ENCODE measurements at places on chromosomes 12 and 14. TPM values are rescaled to one million over a fixed set of nuclear protein-coding genes. Genes with fewer than 3 reads are reported as not detected.

DNA sequence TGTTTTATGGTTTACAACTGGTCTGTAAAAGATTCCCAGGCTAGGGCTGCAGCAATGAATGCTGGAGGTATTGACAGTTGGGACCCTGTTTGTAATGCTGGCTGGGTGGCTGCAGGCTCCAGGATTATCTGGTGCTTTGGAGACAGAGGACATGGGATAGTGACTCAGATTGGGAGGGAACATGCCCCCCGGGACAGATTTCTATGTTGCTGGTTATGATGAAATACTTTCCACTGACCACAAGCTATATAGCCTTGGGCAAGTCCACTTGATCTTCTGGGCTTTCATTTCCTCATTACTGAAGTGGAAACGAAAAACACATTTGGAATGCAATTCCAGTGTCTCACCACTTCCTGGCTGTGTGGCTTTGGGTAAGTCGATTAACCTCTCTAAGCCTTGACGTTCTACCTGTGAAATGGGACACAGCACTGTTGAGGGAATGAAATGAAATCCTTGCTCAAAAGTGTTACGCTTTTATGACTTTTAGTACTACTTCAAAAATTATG, 6.3 kb upstream of the TPCN1 start:
- DNase-seq, result peak; percentile 85

GRCh38 chr14:37329189-37330001, 131.7 kb downstream of the MIPOL1 start:
- DNase-seq, result no peak

DNA sequence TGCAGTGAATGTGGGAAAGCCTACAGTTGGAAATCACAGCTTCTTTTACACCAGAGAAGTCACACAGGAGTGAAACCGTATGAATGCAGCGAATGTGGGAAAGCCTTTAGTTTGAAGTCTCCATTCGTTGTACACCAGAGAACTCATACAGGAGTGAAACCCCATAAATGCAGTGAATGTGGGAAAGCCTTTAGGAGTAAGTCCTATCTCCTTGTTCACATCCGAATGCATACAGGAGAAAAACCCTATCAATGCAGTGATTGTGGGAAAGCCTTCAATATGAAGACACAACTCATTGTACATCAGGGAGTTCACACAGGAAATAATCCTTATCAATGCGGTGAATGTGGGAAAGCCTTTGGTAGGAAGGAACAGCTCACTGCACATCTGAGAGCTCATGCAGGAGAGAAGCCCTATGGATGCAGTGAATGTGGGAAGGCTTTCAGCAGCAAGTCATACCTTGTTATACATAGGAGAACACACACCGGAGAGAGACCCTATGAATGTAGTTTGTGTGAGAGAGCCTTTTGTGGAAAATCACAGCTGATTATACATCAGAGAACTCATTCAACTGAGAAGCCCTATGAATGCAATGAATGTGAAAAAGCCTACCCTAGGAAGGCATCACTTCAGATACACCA, 24.6 kb downstream of the ZNF26 start:
- no peak for DNase-seq

GRCh38 chr14:83217492-83217891, 1683.8 kb upstream of the SEL1L start:
- peak; percentile 44 for DNase-seq

- peak; percentile 84 for DNase-seq
These were observed 181.0 kb downstream of the IPO8 start for GRCh38 chr12:30514666-30515065.

DNA sequence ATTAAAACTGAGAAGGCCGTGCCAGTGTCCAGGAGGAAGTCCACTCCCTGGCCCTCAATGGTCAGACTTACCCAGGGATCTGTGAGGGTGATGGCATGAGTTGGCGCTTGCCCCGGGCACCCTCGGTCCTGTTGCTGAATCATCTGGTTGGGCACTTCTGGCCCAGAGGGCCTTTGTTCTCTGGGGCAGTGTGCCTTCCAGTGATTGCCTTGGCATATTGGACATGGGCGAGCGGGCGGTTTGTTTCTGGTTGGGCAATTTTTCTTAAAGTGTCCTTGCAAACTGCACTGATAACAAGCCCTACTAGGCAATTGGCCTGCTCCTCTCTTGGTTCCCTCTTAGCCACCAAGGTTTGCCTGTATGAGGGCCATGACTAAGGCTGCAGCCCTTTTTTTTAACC, 69.5 kb upstream of the ZDHHC17 start:
- no peak for DNase-seq

GRCh38 chr14:50357124-50357523, 39.6 kb downstream of the CDKL1 start:
- DNase-seq, result no peak

GRCh38 chr12:52151837-52152783, 39.7 kb downstream of the KRT80 start:
- DNase-seq, result peak; percentile 87

DNA sequence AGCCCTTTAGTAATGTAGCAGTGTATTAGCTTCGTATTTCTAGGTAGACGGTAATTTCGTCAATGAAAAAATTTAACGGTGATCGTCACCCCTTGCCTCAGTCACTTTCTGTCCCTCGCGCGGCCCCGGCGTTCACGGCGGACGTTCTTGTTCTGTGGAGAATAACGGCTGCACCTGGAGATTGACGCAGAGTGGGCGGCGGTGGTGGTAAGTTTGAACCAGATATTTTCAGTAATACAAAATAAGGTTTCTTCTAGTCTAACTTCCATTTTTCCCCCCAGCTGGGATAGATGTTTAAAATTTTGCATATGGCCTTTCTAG, 341 bp downstream of the ZNF10 start:
- DNase-seq, result no peak

GRCh38 chr12:108811411-108812180, 45.8 kb downstream of the SSH1 start:
- DNase-seq, result no peak

GRCh38 chr12:66131067-66131688, 628 bp upstream of the LLPH start:
- DNase-seq, result peak; percentile 18

- no peak for DNase-seq
These were observed 227.7 kb downstream of the FSCB start for GRCh38 chr14:44279357-44279756.

GRCh38 chr12:93778306-93778705, 101.1 kb downstream of the CRADD start:
- DNase-seq, result peak; percentile 44

- DNase-seq, result no peak
These were observed 772.4 kb upstream of the FBXO33 start for GRCh38 chr14:40204441-40205175.

GRCh38 chr12:101694297-101694848, 3.1 kb upstream of the CHPT1 start:
- DNase-seq, result peak; percentile 19

- DNase-seq, result no peak
These were observed 209.6 kb downstream of the FSCB start for GRCh38 chr14:44297437-44297836.

- DNase-seq, result no peak
These were observed 10.2 kb upstream of the OR11G2 start for GRCh38 chr14:20180486-20180885.

- DNase-seq, result no peak
These were observed 3.9 kb upstream of the FGF23 start for GRCh38 chr12:4383304-4383865.

DNA sequence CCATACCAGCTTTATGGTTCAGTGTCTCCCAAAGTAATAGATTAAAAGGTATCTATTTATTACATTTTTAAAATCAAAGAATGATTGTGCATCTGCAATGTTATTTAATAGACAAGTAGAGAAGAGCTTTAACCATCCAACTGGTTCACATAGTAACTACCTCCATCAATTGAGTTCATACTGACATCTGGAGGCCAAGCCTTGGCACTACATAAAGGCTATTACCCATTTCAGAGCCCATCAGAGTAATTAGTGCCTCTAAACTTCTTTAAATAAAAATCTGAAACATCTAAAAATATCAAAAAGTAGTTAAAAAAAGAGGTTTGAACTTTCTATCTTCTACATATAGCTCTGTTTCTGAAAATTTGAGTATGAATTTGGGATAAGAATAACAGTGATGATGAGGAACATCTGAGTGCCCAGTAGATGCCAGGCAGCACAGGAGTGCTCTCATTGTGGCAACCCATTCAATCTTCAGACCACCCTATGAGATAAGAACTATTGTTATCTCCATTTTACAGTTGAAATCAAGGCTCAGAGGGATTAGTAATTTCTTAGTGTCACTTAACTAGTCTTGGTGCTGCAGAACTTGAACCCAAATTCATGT, 132.9 kb upstream of the DAAM1 start:
- peak; percentile 55 for DNase-seq

- no peak for DNase-seq
These were observed 59.8 kb upstream of the VASH1 start for GRCh38 chr14:76701436-76701835.

DNA sequence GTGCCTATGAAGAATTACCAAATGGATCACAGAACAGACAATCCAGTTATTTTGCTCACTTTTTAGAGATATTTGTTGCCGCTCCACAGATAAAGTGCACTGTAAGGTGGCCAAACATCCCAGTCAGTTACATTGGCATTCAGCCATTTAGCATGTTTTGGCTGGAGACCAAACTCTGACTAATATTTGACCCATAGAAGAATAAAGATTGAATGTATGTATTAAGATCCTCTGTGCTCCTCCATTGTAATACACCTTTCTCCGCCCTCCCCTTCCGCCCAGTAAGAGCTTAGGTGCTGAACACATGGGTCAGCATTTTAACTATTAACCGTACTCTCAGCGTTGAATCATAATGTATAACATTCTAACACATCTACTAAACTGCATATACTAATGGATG, 163.4 kb downstream of the ANO6 start:
- peak; percentile 94 for DNase-seq

DNA sequence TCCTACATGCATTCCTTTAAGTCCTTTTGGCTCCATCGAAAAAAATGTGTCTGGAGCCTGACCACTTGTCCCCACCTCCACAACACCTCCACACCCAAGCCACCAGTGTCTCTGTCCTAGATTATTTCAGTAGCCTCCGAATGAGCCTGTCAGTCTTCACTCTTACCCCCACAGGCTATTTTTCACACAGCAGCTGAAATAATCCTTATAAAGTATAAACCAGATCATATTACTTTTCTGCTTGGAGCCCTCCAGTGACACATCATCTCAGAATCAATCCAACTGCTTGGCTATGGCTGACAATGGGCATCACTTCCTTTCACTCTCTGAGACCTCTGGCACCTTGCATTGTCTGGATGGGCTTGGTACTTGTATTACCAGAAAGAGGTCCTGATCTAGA, 44.9 kb downstream of the BBS10 start:
- DNase-seq, result no peak

GRCh38 chr14:94773655-94774343, 3.9 kb upstream of the GSC start:
- DNase-seq, result no peak

DNA sequence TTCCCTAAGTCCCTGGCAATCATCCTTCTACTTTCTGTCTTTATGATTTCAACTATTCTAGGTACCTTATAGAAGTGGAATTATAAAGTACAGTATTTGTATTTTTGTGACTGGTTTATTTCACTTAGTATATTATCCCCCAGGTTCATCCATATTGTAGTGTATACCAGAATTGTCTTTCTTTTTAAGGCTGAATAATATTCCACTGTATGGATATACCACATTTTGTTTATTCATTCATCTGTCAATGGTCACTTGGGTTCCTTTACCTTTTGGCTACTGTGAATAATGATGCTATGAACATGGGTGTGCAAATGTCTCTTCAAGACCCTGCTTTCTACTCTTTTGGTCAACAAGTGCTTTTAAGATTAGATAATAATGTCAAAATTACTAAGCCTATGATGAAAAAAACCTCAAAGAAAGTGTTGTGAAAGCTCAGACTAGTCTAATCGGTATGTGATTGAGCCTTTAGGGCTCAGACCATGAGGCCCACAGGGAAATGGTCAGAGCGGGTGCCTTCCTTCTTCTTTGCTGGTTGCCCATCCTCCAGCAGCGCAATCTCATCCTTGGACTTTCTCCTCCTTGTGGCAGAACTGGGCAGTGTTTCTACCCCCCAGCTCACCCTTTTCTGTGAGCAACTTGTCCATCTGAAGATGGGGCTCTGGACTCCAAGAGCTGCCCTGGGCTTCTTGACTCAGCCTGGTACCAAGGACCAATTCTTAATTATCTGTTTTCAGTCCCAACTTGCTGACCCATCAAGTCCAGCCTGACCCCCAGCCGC, 105.4 kb downstream of the TTC8 start:
- no peak for DNase-seq

- DNase-seq, result no peak
These were observed 132.0 kb downstream of the RFLNA start for GRCh38 chr12:124426594-124427555.

DNA sequence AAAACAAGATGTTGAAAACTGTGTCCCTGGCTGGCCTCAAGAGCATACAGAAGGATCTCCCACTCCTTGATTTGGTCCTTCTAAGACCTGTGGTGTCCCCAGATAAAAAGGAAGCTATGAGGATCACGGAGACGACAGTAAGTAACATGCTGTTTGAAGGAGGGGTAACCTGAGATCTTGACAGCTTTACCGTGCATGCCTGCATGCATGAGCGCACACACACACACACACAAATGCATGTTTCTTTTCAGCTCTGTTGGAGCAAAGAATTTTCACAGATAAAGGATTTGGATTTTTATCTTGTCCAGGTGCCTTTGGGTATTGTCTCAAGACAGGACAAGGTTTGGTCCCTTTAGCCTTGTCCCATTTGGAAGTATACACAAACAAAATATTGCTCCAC, 411.6 kb upstream of the CCDC196 start:
- DNase-seq, result no peak

DNA sequence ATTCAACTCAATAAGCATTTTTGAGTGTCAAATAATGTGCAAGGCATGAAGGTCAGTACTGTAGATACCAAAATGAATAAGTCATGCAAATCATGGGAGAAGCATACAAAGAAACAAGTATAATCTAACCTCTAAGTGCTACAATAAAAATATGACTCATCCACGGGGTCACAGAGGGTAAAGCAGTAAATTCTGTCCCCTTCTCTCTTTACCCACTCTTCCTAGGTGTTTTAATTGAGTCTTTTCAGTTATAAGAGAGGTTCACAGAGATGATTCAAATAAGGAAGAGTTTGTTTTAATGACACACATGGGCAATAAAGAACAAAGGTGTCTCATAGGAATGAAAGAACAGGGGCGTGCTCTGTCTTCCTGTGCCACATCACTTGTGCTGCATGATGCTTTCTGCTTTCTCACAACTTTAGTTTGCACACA, 71.5 kb upstream of the DAAM1 start:
- DNase-seq, result peak; percentile 45

AICDA gene
- not detected for total RNA-seq

MIP gene
- not detected for total RNA-seq

POU6F1 gene
- 0.26 TPM for total RNA-seq

FOXN3 gene
- total RNA-seq, result 7.8 TPM

HSPB8 gene
- total RNA-seq, result 2.4 TPM

PRH1 gene
- 13.7 TPM for total RNA-seq

HAL gene
- 0.79 TPM for total RNA-seq

NGB gene
- not detected for total RNA-seq

CMA1 gene
- total RNA-seq, result not detected

Data from bronchial epithelial cell (primary cell).